ENCODE measurements at places on chromosomes 16 and 17. TPM values are rescaled to one million over a fixed set of nuclear protein-coding genes. Genes with fewer than 3 reads are reported as not detected.
A peak's percentile ranks its signal among the peaks of the same experiment; 100 is the strongest.

DNA sequence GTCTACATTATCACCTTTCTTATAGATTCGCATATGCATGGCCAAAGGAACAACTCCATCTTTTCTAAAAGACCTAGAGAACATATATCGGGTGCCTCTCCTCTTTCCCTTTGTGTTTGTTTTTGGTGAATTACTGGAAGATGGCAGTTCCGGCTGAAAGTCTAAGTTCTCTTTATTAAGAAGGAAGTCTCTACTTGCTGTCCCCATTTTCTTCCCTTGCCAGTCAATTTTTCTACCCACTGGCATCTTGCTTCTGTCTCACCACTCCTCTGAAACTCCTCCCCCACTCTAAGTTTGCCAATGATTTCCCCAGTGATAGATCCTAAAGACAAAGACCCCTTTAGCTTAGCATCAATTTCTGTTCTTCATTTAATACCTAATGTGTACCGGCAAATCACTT is 93.9 kb upstream of the CORO6 start:
- no peaks in the 10 kb centered on the region for H3K27me3 ChIP-seq
- H3K36me3 ChIP-seq: no peaks in the 10 kb centered on the region
- H3K27ac ChIP-seq: no peak overlapping the region
- no peak overlapping the region for H3K4me3 ChIP-seq
- no peak for DNase-seq

DNA sequence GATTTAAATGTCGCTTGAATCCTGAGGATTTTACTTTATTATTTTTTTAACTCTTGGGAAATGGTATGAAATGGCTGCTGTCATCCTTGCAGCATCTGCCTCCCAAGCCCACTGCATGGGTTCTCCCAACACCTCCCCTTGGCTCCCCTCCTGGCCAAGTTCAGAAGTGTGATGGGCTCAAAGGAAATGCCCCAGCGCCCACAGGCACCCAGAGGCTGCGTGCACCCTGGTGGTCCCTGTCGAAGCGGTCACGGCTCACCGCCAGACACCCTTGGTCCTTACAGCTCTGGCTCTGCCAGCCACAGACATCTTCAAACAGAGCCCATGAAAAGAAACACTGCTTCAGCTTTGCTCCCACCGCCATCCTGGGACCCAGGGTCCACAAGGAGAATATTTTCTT is 334.7 kb downstream of the SOX9 start:
- peaks cover 2% of the 10 kb centered on the region for H3K36me3 ChIP-seq
- no peak overlapping the region for H3K4me3 ChIP-seq
- H3K27ac ChIP-seq: peak overlapping the region; percentile 73

DNA sequence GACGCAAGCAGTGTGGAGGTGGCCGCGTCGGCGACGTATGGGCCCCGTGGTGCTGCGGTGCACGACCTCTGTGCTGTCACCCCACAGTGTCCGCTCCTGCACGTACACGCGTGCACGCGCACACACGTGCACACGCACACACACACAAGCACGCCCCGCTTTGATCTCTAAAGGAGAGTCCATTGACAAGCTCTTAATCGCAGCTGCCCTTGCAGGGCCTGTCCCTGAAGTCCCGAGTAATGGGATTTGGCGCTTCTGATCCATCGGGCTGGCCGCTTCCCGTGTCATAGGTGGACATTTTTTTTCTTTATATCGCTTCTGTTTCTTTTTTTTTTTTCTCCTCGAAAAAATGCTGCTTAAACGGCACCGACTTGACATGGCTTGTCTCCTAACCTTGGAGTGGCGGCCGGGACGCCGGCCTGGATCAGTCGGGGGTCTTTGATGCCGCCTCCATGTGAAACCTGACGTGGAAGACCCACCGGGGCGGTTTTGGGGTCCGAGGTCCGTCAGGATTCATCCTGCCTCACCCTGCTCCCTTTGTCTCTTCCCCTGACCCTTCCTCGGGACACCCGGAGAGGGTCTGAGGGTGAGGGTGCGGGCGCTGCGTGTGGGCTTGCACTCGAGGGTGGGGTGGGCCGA is 8.3 kb upstream of the AXIN1 start:
- H3K4me3 ChIP-seq: no peak overlapping the region
- no peak overlapping the region for H3K27ac ChIP-seq
- no peak for DNase-seq
- H3K27me3 ChIP-seq: peaks cover 4% of the 10 kb centered on the region

DNA sequence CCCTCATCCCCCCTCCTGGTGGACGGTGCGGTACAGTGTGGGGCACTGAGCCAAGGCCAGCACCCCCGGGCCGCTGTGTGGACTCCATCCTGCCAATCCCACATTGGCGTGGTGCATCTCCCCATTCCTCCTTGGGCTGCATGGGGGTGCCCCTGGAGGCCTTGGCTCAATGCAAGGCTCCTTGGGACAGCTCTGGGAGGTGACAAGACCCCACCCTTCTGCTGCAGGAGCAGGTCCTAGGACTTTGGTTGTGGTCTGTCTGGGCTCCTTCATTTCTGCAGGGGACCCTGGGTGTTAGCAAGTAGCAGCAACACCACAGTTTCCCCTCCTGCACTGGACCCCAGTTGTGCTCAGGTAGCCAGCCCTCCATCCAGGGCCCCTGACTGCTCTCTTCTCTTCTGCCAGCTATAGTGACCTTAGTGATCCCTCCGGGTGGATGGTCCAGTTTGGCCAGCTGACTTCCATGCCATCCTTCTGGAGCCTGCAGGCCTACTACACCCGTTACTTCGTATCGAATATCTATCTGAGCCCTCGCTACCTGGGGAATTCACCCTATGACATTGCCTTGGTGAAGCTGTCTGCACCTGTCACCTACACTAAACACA is 1.3 kb downstream of the PRSS21 start:
- no peaks in the 10 kb centered on the region for H3K36me3 ChIP-seq
- H3K4me1 ChIP-seq: no peaks in the 10 kb centered on the region
- H3K27ac ChIP-seq: no peak overlapping the region

DNA sequence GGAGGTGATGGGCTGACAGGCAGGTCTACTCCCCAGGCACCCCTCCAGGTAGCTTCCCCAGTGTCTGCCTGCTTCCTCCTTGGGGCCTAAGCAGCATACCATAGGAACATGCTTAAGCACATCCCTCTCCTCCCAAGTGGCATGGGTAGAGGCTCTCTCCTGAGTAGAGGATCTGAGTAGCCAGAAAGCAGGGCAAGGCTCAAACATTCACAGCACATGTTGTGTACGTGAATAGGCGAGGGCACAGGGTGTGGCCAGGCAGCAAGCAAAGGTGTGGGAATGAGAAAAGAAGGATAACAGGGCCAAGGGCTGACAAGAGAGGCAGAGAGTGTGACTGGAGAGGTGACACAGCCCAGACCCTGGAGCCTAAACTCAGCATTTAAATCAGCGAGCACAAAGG is 29.7 kb upstream of the GFOD2 start:
- DNase-seq: no peak
- H3K27me3 ChIP-seq: no peaks in the 10 kb centered on the region
- H3K36me3 ChIP-seq: peaks cover 4% of the 10 kb centered on the region
- H3K4me1 ChIP-seq: no peaks in the 10 kb centered on the region
- H3K4me3 ChIP-seq: no peak overlapping the region

GRCh38 chr17:31394544-31394943 is 3.1 kb downstream of the RAB11FIP4 start:
- no peaks in the 10 kb centered on the region for H3K36me3 ChIP-seq
- H3K4me1 ChIP-seq: no peaks in the 10 kb centered on the region
- peak; percentile 84 for DNase-seq
- H3K27ac ChIP-seq: peak overlapping the region; percentile 18
- H3K4me3 ChIP-seq: no peak overlapping the region
- H3K27me3 ChIP-seq: peaks cover 64% of the 10 kb centered on the region

GRCh38 chr17:35166526-35166925 is 18.9 kb downstream of the UNC45B start:
- H3K36me3 ChIP-seq: no peaks in the 10 kb centered on the region
- H3K4me1 ChIP-seq: no peaks in the 10 kb centered on the region
- no peak overlapping the region for H3K27ac ChIP-seq
- peaks cover 5% of the 10 kb centered on the region for H3K27me3 ChIP-seq

GRCh38 chr17:17445296-17445924 is 31.4 kb upstream of the MED9 start:
- H3K36me3 ChIP-seq: no peaks in the 10 kb centered on the region
- peaks cover 22% of the 10 kb centered on the region for H3K4me1 ChIP-seq
- H3K4me3 ChIP-seq: no peak overlapping the region
- H3K27me3 ChIP-seq: peaks cover 3% of the 10 kb centered on the region
- H3K27ac ChIP-seq: peak overlapping the region; percentile 75

The ARHGAP44 gene
- 12.4 TPM for total RNA-seq

The TBC1D16 gene
- total RNA-seq: 87.9 TPM

Measured in progenitor cell of endocrine pancreas (in vitro differentiated cells).